ENCODE measurements at places on chromosomes 7 and 10.

GRCh38 chr7:71801976-71802375 lies 610.2 kb downstream of the CALN1 start:
- DNase-seq = no peak

DNA sequence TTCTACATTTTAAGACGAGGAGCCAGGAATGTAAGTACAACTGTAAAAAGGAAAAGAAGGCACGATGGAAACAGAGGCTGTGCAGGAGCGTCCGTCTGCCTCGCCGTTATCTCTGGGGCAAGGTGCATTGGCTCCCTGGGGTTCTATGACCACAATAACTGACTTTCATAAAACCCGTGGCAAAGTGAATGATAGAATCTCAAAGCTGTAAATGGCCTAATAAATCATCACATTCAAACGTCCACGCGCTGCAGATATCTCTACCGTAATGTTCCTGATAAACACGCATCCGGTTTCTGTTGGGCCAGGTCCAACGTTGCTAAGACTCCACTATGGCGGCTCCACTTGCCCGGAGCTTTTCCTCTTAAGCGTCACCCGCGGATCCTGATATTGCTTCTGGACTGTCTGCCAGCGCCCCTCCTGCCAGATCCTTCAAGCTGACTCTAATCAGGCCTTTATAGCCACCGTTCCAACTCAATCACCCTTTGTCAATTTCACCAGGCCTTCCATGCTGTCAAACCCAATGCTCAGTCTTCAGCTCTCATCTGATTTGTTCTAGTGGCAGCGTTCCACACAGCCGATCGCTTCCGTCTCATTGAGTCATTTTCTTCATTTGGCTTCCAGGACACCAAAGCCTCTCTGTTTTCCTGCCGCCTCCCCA lies 265.6 kb upstream of the FOXK1 start:
- DNase-seq = no peak

DNA sequence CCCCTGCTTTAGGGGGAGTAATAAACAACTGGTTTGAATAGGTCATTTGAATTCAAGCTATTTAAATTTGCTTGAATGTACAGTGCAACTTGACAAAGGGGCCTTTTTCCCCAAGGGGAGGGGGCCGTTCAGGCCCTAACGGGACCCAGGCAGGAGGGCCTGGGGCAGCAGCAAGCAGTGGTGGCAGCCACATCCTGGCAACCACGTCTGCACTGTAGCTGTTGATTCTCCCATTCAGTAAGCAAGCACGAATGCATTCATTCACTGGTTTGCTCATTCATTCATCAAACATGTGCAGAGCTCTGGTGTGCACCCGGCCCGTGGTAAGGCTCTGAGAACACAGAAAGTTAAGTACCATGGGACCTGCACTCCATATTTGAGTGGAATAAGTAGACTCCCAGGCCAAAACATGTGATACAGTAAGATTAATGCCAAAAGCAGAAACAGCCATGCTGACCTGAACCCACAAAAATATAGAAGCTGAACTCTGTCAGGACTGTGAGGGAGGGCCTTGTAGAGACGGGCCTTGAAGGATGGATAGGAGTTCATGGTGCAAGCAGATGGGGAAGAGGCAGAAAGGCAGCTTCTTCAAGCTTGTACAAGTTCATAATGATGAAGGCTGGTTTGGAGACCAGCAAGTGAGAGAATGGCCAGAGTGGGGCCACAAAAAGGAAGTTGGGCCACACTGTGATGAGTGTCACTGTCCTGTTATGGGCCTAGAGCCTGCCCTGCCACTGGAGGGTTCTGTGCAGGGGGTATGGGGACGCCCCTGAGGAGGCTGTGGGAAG lies 29.3 kb upstream of the C10orf53 start:
- DNase-seq = no peak

DNA sequence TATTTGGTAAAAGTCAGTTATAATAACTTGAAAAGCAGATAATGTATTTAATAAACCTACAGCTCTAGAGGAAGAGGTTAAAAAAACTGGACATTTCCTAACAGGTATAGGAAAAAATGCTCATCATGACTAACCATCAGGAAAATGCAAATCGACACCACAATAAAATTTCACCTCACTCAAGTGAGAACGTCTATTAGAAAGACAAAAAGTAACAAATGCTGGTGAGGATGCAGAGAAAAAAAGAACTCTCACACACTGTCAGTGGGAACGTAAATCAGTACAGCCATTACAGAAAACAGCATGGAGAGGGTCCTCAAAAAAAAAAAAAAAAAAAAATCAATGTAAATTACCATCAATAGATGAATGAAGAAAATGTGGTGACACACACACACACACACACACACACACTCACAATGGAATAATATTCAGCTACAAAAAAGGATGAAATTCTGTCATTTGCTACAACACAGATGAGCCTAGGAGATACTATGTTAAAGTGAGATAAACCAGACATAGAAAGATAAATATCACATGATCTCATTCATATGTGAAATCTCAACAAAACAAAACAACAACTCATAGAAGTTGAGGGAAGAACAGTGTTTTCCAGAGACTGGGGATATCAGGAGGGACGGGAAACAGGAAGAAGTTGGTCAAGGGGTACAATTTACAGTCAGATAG lies 20.1 kb downstream of the EPC1 start:
- no peak for DNase-seq

GRCh38 chr10:72073708-72074573 lies 14.4 kb downstream of the SPOCK2 start:
- DNase-seq = no peak

DNA sequence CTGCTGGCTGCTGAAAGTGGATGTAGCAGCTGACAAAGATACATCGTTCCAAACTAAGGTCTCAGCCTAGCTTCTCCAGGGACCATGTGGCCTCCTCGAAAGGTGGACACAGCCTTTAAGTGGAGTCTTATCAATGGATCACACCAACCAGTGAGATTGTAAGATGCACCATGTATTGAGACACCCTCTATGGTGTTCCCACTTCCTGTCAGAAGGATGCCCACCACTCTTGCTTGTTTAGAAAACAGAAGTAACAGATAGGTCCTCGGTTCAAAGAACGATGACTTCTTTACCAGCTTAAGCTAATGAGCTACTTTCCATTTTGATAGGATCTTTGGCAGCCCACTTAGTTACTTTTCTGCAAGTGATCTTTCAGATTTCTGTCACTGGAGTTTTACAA lies 34.3 kb downstream of the SLC25A13 start:
- no peak for DNase-seq

- peak; percentile 51 for DNase-seq
These were observed 1.1 kb downstream of the RALA start for GRCh38 chr7:39624442-39624807.

DNA sequence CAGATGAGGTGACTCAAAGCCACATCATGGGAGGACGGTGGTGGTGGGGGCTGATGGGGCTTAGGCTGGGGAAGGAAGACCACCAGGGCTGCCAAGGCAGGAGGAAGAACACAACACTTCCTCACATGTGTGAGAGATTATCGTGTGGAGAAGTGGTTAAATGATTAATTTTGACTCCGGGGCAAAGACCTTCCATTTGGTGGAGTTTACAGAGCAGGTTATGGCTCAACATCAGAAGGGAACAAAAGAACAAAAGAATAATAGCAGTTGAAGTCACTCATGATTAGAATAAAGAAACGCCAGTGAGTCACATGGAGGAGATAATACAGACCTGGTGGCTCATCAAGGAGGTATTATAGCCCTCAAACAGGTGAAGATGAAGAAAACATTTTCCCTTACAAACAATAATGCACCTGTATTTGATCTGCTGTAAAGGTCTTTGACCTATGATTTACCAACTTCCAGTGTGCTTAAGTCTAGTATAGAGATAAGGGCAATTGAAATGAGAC lies 170.1 kb downstream of the PKD1L1 start:
- DNase-seq = no peak

DNA sequence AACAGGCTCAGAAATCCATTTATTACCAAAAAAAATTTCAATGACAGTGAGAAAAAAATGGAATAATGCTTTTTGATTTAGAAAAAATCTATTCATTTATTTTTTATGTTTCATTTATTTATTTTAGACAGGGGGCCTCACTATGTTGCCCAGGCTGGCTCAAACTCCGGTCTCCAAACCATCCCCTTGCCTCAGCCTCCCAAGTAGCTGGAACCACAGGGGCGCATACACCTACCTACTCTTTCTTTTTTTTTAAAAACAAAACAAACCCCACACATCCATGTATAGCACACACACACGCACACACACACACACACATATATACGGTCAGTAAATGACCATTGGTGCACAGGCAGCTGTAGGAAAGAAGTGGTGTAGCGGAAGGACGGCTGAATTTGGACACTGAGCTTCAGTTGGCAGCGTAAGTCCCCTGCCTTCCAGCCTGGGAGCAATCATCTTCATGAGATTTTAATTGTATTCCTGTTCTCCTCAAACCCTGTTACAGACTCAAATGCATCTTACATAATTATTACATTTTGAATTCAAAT lies 28.8 kb downstream of the ARL4A start:
- no peak for DNase-seq

- DNase-seq = no peak
These were observed 606.4 kb downstream of the SORCS1 start for GRCh38 chr10:106557951-106558733.

DNA sequence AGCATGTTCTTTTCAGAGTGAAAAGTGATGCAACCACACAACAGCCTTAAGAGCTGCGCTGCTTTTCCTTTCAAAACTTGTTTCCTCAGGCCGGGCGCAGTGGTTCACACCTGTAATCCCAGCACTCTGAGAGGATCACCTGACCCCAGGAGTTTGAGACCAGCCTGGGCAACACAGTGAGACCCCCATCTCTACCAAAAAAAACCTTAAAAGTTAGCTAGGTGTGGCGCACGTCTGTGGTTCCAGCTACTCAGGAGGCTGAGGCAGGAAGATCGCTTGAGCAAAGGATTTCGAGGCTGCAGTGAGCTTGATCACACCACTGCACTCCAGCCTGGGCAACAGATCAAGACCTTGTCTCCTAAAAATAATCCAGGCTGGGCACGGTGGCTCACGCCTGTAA lies 2.0 kb downstream of the COX19 start:
- DNase-seq = no peak

DNA sequence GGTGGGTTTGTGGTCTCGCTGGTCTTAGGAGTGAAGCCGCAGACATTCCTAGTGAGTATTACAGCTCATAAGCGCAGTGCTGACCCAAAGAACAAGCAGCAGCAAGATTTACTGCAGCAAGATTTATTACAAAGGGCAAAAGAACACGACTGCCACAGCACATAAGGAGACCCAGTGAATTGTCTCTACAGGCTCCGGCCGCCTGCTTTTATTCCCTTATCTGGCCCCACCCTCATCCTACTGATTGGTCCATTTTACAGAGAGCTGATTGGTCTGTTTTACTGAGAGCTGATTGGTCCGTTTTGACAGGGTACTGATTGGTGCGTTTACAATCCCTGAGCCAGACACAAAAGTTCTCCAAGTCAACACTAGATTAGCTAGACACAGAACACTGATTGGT lies 82.1 kb downstream of the VIPR2 start:
- no peak for DNase-seq

- DNase-seq = peak; percentile 47
These were observed 4.2 kb upstream of the KCP start for GRCh38 chr7:128914566-128915151.

- peak; percentile 44 for DNase-seq
These were observed 140.4 kb downstream of the PIP4K2A start for GRCh38 chr10:22573820-22574569.

- DNase-seq = no peak
These were observed 389.0 kb downstream of the GRID1 start for GRCh38 chr10:85977642-85978041.

DNA sequence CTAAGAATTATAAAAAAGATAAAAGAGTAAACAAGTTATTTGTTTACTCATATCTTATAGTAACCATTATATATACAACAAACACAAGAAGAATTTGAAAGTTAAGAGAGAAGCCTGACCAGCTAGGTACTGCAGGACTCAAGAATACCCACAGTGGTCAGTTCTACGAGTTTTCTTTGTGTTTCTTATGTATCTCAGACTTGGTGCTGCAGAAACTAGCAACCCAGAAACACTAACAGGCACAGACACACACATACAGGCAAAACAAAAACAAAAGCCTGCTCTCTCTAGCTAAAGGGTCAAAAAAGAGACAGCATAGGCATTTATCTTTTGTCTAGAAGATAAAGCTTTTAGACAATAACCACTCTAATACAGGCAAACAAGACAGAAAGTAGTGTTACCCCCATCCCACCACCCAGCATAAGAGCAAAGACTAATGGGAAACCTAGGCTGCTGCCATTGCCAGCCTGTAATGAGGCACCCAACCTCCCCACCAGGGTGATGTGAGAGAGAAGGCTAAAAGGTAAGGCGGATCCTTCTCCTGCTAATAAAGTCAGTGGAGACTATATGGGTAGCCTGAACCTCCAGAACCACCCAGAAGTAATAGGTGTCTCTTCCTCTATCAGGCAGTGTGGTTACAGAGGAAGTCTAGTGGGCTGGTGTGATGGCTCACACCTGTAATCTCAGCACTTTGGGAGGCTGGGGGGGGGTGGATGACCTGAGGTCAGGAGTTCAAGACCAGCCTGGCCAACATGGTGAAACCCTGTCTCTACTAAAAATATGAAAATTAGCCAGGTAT lies 113.9 kb downstream of the DNAJC1 start:
- DNase-seq = no peak
